ENCODE measurements at places on chromosomes 5 and 9. TPM values are rescaled to one million over a fixed set of nuclear protein-coding genes. Genes with fewer than 3 reads are reported as not detected.

DNA sequence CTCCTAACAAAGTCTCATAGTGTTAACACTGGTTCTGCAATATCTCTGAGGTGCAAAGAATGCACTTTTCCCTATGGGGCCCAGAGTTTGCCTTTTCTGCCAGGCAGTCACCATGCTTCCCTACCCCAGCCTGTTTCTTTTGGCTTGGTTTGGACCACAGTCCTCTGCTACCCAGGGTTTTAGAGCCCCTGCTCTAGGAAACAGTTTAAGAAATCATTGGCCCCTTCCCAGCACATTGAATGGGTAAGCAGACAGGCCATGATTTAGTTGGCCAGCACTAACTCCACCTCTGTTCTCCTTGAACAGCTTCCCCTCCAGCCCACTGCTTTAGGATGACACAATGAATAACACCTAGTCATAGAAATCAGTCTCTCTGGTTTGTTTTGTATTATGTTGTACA lies 73.2 kb downstream of the UBAP1 start:
- no peak for DNase-seq

ENTREP1 gene
- polyA plus RNA-seq = not detected

DNA sequence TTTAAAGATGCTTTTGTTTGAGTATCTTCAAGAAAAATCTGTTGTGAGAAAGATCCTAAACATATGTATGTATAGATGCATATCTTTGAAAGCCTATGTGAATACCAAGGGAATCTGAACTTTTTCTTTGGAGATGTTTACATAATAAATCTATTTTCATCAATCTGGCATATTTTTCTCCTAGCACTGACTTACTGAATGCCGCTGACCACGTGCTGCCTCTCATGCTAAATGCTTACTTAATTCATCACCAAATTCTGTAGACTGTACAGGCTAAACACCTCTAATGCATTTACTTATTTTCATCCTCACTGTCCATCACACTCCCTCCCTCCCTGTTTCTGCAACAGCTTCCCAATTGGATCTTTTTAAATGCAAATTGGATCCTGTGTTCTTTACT lies 566.2 kb upstream of the WWC1 start:
- no peak for DNase-seq

GRCh38 chr9:127168756-127169574 lies 46.5 kb upstream of the ANGPTL2 start:
- DNase-seq = no peak

- DNase-seq = no peak
These were observed 749 bp downstream of the SOWAHA start for GRCh38 chr5:132813599-132814502.

DNA sequence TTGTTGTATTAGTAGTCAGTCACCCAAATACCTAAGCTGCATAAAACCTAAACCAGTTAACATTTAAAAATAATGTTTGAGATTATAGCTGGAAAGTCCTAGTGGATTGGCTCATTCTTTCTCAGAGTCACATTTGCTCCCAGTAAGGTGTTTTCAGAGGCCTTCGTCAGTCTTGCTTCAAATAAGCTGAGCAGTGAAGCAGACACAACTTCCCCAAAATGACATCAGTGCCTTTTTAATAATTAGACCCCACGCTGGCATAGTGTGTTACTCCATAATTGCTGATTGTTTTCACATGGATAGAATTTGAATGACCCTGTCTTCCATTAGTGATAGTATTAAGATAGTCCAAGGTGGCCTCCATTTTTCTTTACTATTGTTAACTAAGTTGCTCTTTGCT lies 245.8 kb downstream of the PJA2 start:
- DNase-seq = no peak

DNA sequence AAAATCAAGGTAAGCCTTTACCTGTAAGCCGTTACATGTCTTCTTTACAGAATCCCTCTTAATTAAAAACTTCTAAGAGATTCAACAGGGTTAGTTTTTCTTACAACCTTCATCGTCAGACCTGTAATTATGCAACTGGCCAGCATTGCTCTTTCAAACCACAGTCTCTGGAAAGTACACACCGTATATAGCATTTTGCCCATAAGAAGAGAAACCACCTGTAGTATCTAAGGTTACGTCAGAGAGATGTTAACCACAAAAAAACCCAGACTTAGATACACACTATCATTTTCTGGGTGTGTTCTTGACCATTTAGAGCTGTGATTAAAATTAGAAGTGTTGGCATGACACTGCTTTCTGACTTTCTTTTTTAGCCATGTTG lies 140.0 kb downstream of the MUSK start:
- DNase-seq = no peak

FSTL4 gene
- 3.0 TPM for polyA plus RNA-seq
